CD4-positive, alpha-beta T cell treated with Interleukin-1 beta for 1 hour (primary cell): ENCODE measurements at places on chromosomes 11 and 22.
A peak's percentile ranks its signal among the peaks of the same experiment; 100 is the strongest.

DNA sequence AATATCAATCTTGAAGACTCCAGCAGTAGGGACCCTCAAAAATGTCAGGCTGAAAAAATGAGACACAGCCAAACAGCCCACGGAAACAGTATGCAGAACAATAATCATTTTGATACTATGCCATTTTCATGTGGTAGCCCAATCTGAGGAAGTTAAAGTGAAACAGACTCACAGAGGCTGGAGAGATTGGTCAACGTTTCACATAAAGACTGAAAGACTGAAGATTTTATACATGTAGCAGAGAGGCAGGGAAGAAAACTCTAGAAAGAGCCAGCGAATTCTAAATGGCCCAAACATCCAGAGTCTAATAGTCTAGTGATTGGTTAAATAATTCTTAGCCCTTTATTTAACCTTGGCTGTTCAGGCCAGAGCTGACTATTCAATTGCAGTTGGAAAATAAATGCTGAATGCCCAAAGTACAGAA is 49.4 kb downstream of the MAML2 start:
- DNase-seq, result no peak

DNA sequence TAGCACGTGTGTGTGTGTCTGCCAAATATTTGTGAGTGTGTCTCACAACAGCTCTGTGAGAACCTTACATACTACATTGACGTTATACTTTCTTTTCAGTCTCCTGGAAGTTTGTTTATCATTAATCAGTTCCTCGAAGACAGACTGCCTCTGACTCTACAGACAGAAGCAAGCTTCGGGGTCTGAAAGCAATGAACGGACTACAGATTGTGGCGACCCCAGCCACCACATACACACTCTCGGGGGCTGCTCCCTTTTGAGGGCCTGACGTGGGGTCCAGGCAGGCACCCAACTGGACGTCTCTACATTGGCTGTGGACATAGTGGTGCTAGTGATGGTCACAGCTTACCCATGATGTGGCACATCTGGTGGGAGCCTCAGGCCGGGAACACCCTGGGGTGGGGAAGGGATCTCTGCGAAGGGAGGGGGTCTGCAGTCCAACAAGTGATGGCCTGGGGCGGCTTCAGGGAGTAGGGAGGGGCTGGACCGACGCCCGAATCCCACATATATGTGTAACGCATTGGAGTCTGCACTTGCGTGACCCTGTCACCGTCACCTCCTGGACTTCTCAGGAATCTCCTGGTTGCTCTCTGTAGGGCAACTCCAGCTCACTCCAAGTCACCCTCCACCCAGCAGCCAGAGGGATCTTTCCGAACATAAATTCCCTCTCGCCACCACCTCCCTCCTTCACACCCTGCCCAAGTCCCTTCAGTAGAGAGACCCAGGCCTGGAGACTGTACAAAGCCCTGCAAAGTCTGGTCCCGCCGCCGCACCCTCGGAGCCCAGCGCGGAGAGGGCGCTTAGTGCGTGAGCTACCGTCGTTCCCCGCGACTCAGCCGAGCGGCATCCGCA is 30.4 kb upstream of the TRIM29 start:
- no peak for DNase-seq

GRCh38 chr11:92297567-92298553 is 73.2 kb downstream of the FAT3 start:
- no peak for DNase-seq

DNA sequence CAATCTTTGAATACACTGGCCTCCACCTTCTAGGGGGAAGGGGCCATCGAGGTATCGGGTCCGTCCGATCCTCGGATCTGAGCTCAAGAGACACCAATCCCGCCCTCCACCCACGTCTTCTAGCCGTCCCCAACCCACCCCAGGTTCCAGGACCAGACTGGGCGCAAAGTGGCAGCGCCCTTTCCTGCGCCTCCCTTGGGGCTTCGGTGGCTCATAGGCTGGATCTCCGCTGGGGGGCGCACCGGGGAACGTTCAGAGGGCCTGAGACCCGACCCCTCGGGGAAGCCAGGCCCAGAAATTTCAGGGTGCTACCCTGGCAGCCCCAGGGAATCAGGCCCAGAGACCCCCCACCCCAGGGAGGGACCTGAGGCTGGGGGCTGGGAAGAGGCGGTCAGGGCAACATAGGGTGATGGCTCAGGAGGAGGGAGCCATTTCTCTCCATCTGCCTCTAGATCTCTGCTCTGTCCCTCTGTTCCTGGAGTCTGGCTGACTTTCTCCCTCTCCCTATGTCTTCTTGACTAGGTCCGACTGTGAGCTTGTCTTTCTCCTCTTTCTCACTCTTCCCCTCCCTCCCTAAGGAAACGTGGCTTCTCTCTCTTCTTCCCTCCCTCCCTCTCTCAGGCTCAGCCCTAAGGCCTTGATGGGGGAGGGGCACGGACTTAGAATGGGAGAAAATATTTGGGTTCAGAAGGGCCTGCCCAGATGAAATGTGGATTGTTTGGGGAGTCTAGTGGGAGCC is 1.1 kb downstream of the CREB3L1 start:
- DNase-seq, result no peak

DNA sequence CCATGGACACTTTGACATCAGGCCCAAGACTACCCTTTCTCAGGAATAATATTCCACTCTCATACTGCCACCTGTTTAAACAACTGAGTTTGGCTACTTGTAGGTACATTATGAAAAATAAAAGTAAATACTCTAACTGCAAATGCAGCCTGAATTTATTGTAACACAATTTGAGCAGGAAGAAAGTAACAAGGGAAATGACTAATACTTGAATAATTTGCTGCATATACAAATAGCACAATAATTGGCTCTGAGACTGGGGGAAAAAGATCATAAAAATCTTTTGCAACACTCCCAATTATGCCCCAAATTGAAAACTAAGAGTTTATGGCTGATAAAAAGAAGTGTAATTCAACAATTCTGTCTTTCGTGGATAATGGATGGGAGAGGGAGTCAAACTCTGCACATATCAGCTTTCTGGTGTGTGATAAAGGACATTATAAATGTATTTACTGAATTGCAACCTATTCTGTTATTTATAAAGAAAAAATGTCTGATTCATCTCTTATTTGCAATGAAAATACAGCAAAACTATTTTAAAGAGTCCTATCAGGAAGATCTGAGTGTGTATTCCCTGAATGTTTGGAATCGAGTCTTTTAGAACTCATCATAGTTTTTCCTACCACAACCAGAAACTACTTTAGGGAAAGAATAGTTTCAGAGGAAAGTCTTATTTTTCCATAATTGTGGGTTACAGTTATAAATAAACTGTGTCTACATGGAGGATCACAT is 359.0 kb downstream of the JRKL start:
- DNase-seq, result no peak

DNA sequence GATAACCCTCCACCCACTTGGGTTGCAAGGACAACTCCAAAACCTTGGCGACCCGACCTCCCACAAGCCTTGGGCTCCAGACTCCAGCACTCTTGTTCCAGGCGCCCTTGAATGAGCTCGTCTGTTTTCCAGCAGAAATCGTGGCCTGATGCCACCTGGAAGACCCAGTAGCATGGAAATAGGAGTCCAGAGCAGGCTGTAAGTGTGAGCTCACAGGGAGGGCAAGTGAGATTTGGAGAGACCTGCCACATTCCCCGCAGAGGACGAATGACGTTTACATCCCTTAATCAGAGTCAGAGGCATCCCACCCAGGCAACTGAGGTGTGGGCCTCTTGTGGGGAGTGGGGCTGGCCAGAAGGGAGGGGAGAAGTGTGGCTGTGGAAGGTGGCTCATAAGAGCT is 71.9 kb downstream of the LDLRAD3 start:
- DNase-seq, result no peak

GRCh38 chr11:100585728-100586127 is 101.4 kb upstream of the ARHGAP42 start:
- DNase-seq, result no peak

- no peak for DNase-seq
Observed at GRCh38 chr11:27191639-27192038, 151.0 kb downstream of the BBOX1 start.

DNA sequence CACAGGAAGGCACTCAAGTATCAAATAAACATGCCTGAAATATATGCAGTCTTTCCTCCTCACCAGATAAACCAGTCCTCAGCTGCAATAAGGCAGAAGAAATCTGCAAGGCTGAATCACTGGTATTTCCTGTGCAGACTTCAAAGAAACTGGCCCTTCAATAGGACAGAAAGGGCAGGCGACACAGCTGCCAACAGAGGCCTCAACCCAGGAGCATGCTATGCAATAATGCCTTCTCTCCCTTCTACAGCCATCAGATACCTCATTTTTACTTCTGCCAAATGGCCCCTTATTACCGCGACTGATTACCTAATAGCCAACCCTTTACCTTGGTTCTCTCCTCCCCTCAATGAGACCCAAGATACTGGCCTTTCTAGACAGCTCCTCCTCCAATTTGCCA is 8.0 kb downstream of the NUMA1 start:
- DNase-seq, result no peak

DNA sequence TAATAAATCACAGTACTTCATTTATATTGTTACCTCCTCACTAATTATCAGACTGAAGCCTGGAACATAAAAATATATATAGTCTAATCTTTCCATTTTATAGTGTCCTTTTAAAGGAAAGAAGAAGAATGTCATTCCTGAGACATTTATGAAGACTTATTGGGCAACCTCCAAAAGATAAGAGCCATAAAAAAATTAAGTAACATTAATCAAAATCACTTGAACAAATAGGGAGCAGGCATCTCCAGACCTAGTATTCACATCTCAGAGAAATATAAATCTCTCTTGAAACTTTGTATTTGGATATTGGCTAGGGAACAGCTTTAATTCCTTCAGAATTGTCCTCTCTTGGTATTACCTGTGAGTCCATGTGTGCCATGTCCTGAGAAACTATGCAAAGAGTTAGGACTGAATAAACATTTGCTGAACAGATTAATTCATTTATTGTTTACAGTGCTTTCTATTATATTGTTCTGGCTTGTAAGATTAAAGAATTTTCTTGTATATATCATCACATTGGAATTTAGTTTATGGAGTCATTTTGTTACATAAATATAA is 530.5 kb upstream of the LRRC4C start:
- DNase-seq, result no peak

GRCh38 chr11:10305964-10306918 is 1.4 kb downstream of the ADM start:
- DNase-seq, result no peak

DNA sequence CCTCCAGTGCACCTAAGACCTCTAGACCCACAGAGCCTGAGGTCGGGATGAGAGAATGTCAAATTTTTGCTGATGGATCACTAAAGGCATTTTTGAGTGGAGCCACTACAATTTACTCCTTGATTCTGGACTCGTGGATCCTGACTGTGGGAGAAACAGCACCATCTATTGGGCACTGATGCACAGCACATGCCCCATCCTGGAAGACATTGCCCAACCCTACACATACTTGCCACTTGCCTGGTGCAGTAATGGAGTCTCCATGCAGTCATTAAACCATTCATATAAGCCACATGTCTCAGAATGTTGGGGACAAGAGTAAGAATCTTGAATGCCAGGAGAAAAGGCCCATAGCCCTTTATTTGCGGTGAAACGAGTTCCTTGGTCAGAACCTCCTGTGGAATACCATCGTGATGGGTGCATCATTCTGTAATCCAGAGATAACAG is 103.9 kb downstream of the GGTLC2 start:
- peak; percentile 58 for DNase-seq

DNA sequence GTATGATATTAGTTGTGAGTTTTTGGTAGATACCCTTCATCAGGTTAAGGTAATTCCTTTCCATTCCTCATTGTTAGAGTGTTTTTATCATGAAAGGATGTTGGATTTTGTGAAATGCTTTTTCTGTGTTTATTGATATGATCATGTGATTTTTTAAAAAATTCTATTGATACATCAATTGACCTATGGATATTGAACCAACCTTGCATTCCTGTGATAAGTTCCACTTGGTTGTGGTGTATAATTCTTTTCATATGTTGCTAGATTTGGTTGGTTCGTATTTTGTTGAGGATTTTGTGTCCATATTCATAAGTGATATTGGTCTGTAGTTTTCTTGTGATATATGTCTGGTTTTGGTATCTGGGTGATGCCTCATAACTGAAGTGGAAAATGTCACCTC is 6.7 kb downstream of the ANKRD13D start:
- DNase-seq, result no peak

DNA sequence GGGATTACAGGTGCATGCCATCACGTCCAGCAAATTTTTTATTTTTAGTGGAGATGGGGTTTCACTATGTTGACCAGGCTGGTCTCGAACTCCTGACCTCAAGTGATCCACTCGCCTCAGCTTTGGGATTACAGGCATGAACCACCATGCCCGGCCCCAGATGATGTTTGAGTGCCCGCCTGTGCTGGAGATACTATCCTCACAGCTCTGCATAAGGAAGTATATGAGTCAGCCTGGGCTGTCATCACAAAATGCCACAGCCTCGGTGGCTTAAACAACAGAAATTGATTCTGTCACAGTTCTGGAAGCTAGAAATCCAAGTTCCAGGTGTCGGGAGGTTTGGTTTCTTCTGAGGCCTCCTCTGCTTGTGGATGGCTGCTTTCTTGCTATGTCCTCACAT is 119.3 kb downstream of the OSBP2 start:
- DNase-seq, result no peak

- DNase-seq, result no peak
Observed at GRCh38 chr22:39212721-39213376, 31.9 kb downstream of the PDGFB start.

GRCh38 chr11:72736452-72737069 is 15.6 kb downstream of the ARAP1 start:
- peak; percentile 89 for DNase-seq
